ENCODE measurements at places on chromosomes 1 and 21.

GRCh38 chr1:156100205-156100995 is 14.1 kb upstream of the LMNA start:
- no peak for DNase-seq

DNA sequence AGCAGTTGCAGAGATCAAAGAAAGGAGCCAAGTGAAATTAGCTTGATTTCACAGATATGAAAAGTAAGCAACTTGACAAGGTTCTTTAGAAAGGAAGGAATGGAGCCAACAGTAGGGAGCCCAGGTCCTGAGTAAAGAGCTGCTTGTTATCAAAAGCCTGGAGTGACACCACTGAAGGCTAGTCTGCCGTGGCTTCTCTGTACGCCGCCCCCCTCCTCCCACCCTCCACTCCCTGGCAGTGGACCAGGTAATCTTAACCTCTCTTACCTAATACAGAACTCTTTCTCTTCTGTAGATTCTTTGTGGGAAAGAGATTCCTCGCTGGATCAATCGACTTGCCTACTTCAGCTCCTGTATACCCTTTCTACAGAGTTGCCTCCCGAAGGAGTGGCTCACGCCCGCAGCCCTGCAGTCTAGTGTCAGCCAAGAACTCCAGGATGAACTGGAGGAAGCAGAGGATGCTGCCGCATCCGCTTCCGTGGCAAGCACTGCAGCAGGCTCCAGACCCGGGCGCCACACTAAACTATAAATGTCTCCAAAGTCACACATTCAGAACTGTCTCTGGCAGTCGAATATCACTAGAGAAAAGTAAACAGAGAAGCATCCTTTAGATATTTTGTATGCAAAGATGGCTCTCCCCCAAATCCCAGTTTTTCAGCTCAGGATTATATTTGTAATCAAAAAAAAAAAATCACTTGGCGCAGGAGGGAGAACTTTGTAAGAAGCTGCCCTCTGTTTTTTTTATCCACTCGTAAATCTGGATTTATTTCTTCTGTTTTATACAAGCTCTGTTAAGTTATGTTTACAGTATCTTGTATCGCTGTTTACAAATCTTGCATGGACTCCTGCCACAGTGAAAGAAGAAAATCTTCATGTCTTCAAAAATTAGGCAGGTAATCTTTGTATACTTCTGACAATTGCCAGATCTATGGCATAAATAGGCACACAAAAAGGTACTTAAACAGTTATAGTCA is 52.6 kb downstream of the DESI2 start:
- no peak for DNase-seq

DNA sequence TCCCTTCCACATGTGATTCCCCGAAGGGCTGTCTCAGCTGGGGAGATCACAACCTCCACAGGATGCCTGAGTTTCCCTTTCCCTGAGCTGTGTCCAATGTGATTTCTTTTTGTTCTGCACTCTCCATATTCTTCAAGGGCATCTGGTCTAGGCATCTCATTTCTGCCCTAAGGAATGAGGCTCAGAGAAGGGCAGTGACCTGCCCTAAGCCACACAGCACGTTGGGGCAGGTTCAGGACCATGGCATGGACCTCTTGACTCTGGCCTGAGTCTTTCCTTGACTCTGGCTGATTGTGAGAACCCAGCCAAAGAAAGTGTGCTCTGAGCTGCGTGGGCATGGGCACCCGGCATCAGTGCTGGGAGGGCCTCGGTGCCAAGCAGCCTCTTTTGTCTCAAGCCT is 590.3 kb downstream of the PTPRU start:
- no peak for DNase-seq

DNA sequence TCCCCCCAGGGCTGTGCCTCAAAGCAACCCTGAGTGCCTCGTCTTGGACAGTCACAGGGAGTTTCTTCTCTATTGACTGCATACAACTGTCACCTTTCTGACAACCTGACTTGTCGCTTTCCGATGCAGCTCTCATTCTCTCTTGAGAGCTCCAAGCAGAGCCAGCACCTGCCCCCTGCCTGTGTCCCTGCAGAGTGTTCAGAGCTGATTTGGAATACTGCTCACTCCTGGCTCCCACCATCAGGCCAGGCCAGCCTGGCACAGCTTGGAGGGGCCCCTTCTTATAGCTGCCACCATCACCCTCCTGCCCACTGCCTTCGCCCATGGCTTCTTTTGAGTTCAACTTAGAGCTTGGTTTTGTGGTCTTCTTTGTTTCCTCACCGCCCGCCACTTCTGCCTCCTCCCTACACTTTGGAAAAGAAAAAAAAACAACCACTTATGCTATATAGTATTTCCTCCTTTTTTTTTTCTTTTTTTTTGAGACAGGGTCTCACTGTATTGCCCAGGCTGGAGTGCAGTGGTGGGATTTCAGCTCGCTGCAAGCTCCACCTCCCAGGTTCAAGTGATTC is 12.3 kb downstream of the NCF2 start:
- DNase-seq, result no peak

- no peak for DNase-seq
These were observed 26.3 kb downstream of the HUNK start for GRCh38 chr21:31898933-31899630.

Data from GM23248 (cell line).